Activated CD4-positive, alpha-beta T cell treated with anti-CD3 and anti-CD28 coated beads, Interleukin-10, Interleukin-2, amounts not matched to agents 100 ng/mL and 50 ng/mL, durations not matched to agents 16 hours and 8 hours (primary cell): ENCODE measurements at places on chromosomes 12 and 14.

- no peak for DNase-seq
Observed at GRCh38 chr14:76826122-76826521, at the start of gene LRRC74A. TSS of gene LRRC74A (plus strand) at chr14:76826408. CDS start at chr14:76826698, 290 bp downstream.

GRCh38 chr12:100199347-100200149 lies 1.1 kb upstream of the ACTR6 start:
- peak; percentile 86 for DNase-seq

DNA sequence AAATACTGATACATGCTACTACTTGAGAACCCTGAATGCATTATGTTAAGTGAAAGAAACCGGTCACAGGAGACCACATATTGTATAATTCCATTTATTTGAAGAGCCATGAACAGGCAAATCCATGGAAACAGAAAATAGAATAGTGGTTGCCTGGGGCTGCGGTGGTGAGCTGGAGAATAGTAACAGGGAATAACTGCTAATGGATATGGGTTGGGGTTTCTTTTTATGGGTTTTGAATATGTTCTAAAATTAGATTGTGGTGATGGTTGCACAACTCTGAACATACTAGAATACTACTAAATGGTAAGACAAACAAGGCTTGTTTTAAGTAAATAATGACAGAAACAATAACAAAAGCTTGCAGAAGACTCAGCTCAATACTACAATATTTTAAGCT lies 293.0 kb downstream of the BTG1 start:
- no peak for DNase-seq

DNA sequence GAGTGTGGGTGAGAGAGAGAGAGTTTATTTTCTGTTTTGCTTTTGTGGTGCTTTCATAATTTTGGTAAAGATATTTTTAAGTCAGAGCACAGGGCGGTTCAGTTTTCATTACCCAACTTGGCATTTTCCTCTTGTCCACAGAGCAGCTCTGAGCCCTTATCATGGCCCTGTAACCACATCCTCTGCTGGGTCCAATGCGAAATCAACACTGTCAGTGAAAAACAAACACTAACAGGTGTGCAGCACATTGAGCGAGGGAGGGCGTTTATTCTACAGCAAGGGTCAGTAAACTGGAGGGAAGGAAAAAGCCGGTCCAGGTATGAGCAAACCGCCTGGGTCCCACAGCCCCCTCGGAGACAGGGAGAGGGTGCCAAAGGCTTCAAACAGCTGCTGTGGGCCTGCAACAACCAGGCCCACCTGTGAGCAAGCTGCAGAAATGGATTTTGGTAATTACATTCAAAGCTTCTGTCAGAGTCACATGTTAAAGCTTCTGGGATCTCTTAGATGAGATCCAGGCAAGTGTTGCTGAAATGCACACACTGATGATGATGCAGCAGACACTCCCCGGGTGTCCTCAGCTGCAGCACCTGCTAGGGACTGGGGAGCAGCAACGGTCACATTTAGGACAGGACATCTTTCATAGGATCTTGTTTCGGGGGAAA lies 132.7 kb upstream of the DYRK2 start:
- DNase-seq: peak; percentile 17

DNA sequence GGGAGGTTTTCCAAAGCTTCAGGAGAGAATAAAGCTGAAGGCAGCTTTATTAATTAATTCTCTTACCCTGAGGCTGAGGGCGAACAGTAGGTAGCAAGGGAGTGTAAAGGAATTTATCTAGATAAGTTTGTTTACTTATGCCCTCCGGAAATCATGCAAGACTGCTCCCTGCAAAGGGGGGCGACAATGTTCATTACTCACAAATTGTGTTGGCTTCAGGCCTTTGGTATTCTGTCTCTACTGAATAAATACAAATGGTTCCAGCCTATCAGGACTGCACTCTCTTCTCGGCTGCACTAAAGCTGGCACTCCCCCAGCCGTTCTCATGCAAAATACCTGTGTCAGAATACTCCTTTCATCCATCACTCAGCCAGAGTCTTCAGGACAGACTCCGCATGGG lies 120.8 kb downstream of the PPHLN1 start:
- DNase-seq: no peak

DNA sequence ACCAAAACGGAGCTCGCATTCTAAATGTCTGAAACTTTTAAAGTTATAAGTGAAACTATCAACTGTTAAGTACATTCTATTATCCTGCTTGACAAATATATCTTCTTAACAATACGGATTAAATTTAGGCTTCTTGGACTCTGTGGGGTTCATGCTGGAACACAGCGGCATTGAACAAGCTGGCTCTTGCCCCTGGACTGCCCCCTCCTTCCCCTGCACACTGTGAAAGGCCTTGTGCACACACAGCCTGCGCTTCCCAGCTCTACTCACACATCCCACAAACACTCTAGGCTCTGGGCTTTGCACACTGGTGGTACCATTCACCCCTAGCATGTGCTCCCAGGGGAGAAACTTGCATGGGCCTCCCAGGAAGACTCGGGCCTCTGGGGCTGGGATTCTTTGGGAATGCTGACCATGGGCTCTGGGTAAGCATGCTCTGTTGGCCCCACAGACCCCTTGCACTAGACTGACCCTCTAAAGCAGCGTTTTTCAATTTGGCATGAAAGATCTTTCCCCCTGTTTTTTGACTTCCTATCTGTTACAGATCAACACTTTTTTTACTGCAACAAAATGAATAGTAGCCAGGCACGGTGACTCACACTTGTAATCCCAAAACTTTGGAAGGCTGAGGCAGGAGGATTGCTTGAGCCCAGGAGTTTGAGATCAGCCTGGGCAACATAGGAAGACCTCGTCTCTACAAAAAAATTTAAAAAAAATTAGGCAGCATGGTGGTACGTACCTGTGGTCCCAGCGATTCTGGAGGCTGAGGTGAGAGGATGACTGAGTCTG lies 96.2 kb upstream of the CPM start:
- DNase-seq: no peak

DNA sequence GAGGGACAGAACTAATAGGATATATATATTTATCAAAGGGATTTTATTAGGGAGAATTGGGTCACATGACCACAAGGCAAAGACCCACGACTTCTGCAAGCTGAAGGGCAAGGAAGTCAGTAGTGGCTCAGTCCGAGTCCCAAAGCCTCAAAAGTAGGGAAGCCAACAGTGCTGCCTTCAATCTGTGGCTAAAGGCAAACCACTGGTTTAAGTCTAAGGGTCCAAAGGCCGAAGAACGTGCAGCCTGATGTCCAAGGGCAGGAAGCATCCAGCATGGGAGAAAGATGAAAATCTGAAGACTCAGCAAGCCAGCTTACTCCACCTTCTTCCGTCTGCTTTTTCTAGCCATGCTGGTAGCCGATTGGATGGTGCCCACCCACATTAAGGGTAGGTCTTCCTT lies 157.9 kb upstream of the CRY1 start:
- no peak for DNase-seq

- peak; percentile 11 for DNase-seq
Observed at GRCh38 chr12:85076688-85077430, 40.7 kb downstream of the LRRIQ1 start.

DNA sequence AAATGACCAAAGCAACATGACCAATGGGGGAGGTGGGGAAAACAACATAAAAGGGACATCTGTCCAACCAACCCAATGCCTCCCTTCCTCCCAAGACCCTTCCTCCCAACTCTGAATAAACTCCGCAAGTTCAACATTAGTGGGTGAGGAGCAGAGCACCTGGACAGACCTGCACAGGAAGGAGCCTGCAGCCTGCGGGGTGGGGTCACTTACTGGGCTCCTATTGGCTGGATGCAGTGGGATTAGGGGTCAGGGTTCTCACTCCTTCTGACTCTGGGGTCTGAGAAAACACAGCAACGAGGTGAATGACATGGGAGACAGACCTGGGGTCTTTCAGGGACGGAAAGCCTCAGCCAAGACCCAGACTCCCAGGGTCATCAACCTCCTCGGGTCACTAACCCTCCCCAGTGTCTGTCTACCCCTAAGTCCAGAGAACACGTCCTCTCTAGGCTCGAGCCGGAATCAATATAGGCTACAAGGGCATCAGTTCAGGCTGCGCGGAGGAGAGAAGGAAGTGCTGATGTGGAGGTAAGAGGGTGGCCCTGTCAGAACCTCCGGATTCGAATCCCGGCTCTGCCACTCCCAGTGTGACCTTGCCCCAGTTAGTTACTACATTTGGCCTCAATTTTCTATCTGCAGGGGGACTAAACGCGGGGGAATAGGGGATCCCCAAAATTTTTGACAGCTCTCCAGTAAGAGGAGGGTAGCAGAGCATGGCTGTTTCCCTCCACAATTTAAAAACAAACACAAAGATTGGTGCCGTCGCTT lies 860 bp downstream of the NDRG2 start:
- DNase-seq: no peak

GRCh38 chr12:70402597-70402996 lies 36.5 kb downstream of the KCNMB4 start:
- no peak for DNase-seq

DNA sequence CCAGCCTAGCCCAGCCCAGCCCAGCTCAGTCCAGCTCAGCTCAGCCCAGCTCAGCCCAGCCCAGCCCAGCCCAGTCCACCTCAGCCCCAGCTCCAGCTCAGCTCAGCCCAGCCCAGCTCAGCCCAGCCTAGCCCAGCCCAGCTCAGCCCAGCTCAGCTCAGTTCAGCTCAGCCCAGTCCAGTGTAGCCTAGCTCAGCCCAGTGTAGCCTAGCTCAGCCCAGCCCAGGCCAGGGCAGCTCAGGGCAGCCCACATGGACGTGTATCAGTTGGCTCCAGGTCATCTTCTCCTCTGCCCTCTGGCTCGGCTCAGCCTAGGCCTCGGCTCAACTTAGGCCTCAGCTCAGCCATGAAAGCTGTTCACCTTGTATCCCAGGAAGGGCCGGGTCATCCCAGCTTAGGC lies 64.7 kb downstream of the TMEM121 start:
- no peak for DNase-seq

DNA sequence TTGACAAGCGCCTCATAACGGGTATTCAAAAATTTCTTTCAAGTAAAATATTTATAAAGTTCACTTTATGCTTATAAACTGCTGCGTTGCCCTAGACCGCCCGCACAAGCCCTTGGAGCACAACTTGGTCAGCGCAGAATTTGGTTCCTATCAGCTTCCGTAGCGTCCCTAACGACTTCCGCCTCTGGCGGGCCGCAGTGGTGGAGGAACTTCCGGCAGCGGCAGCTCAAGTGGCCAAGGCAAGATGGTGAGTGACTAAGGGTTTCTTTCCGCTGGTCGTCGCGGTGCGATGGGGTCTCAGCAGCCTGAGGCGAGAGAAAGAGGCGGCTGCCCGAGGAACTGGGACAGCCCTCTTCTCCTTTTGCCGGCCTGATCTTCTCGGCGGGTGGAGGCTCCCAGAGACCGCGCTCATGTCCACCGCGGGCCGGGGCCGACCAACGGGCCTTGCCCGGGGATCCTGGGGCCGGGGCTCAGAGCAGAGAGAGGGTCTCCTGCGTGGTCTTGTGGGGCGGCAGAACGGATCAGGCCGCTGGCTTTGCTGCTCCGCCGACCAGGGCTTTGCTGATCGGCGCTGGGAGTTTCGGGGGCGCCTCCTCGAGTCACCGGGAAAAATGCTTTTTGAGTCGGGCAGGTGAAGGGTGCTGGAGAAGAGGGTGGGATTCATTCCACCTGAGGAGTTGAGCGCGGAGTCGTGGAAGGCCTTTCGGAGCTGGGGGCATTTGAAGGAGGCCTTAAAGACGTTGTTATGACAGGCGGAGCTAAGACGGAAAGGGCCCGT lies at the start of gene PSMC1:
Gene PSMC1, plus strand, starts transcription at position 200 of the 778 bp plus-strand sequence. Its CDS starts 45 bp downstream, at position 245.
- DNase-seq: peak; percentile 94

DNA sequence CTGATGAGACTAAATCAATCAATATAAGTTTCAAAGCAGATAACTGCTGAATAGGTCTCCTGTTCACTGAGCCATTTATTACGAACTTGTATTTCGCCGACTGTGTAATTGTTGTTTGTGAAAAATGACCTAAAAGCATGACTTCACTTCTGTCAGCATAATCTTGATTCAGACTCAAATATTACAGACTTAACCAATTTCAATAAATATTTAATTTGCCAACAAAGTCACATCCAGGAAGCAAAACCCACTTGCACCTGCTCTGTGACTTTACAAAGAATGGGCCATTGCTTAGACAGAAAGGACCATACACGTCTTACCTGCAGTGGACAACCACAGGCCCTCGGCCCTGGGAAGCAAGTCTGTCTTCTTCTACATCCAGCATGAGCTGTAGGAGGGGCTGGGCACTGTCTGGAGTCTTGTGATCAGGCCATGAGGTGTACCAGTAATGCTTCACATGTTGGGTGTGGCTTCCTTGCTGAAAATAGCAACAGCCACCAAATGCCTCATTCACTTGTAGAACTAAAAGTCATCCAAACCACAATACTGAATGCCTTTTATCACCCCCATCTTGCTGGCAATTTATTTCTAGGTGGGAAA lies 23.5 kb upstream of the PTPRB start:
- DNase-seq: peak; percentile 2

GRCh38 chr12:131799828-131800593 lies 28.2 kb upstream of the MMP17 start:
- DNase-seq: no peak

DNA sequence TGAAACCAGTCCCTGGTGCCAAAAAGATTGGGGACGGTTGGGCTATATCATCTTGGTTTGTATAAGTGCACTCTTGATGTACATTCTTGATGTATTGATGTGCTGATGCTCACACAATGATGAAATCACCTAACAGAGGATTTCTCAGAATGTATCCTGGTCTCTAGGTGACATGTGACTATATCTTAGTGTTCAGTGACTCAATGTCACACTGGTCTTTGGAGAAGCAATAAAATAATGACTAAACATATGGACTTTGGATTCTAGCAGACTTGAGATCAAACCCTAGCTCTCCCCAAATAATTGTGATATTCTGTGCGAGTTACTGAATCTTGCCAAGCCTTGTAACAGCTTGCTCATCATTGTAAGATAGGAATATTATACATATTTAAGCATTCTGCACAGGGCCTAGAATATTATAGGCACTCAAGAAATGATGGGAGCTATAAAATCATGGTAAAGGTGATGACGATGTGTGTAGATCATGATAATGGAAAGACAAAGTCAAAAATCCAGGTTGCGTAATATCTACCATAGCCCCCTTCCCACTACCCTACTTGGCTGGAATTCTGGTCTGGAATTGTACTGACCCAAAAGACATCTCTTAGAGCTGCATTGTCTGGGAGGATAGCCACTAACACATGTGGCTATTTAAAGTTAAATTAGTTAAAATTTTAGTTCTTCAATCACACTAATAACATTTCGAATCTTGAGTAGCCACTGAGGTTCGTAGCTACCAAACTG lies 117.6 kb upstream of the PWP1 start:
- DNase-seq: no peak

DNA sequence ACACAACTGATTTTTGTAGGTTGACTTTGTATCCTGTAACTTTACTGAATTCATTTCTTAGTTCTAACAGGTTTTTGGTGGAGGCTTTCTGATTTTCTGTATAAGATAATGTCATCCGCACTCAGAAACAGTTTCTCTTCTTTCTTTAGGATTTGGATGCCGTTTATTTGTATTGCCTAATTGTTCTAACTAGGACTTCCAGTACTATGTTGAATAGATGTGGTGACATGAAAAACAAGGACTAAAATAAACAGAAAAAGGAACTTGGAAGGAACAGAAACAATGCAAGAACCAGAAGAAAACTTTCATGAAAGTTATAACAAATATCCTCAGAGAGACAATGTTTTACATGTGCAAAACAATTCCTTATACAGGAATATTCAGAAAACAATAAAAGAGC lies 100.3 kb downstream of the GTF2A1 start:
- DNase-seq: no peak
